ENCODE measurements at places on chromosomes 13 and 19. TPM values are rescaled to one million over a fixed set of nuclear protein-coding genes. Genes with fewer than 3 reads are reported as not detected.

GRCh38 chr13:32316501-32316900 is 1.2 kb downstream of the BRCA2 start:
- H3K4me1 ChIP-seq = no peaks in the 10 kb centered on the region
- H3K36me3 ChIP-seq = peaks cover 15% of the 10 kb centered on the region
- H3K27me3 ChIP-seq = no peaks in the 10 kb centered on the region
- H3K27ac ChIP-seq = peak overlapping the region; percentile 90

- H3K36me3 ChIP-seq = no peaks in the 10 kb centered on the region
- H3K27me3 ChIP-seq = peaks cover 11% of the 10 kb centered on the region
- DNase-seq = no peak
- peaks cover 8% of the 10 kb centered on the region for H3K4me1 ChIP-seq
Observed at GRCh38 chr19:12886651-12886968, 391 bp downstream of the KLF1 start.

- no peaks in the 10 kb centered on the region for H3K27me3 ChIP-seq
- DNase-seq = peak; percentile 78
- H3K27ac ChIP-seq = no peak overlapping the region
- no peaks in the 10 kb centered on the region for H3K4me1 ChIP-seq
- no peak overlapping the region for H3K4me3 ChIP-seq
Observed at GRCh38 chr19:52640916-52641315, 2.8 kb upstream of the ZNF83 start.

DNA sequence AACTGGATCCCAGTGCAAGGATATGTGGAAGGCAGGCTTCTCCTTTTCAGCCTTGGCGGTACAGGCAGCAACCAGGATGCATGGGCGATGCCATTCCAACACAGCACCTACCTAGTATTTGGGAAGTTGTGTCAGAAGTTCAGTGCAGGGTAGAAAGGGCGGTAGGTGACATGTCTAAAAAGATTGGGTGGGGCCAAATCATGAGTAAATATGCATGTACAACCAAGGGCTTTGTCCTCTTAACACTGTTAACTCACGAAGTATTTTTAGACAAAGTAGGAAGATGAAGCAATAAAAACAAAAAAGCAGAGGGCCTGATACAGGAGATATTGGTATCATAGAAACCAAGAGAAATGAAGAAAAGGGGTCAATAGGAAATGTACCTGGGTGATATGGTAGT is 392.1 kb downstream of the MYO16 start:
- no peak overlapping the region for H3K4me3 ChIP-seq
- H3K36me3 ChIP-seq = no peaks in the 10 kb centered on the region
- H3K27ac ChIP-seq = no peak overlapping the region
- no peak for DNase-seq
- H3K27me3 ChIP-seq = no peaks in the 10 kb centered on the region

DNA sequence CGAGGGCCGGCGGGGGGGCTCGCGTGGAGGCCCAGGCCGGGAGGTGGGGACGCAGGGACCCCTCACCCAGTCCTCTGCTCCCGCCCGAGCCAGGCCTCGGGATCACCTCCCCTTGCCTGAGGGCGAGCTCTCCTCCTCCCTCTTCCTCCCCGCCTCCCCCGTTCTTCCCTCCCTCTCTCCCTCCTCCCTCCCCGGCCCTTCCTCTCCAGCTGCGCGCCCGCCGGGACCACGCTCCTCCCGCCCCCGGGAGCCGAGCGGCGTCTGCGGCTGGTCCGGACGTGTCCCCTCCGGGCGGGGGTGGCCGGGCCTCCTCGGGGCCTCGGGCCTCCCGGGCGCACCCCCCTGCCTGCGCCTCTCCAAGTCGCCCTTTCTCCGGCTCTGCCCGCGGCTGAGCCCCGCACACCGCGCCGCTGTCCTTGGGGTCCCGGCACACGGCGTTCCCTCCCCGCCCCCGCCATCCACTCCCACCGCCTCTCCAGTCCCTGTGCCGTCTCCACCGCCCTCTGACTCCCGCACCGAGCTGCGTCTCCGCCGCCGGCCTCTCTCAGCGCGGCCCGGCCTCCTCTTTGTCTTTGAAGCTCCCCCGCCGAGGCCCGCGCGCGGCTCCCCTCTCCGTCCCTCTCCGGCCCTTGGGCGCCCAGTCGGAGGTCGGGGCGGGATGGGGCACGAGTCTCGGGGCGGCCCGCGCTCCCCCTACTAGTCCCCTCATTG is 5.7 kb downstream of the SOX1 start:
- H3K36me3 ChIP-seq = no peaks in the 10 kb centered on the region
- no peaks in the 10 kb centered on the region for H3K4me1 ChIP-seq
- no peak overlapping the region for H3K27ac ChIP-seq

Gene DLL3
- polyA plus RNA-seq = 4.7 TPM

- no peak overlapping the region for H3K4me3 ChIP-seq
- H3K36me3 ChIP-seq = no peaks in the 10 kb centered on the region
- H3K4me1 ChIP-seq = no peaks in the 10 kb centered on the region
Observed at GRCh38 chr13:36736119-36736726, 62.4 kb downstream of the SERTM1 start.

Gene ZNF534
- not detected for polyA plus RNA-seq

DNA sequence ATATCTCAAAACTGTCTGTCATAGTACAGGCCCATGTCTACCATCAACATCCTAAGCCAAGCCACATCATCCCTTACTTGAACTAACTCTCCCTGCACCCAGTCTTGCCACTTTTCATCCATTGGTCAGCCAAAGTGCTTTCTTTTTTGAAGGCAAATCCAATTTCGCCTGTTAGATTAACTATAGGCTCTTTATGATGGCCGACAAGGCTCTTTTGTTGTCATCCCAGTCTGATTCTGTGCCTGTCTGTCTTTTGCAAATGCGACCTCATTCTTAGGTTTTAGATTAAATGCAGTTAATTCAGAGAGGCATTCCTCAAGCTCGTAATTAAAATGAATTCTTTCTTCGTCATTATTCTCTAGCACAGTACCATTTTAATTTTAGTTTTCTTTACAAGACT is 148.3 kb downstream of the HS6ST3 start:
- no peaks in the 10 kb centered on the region for H3K27me3 ChIP-seq
- H3K4me3 ChIP-seq = no peak overlapping the region
- H3K4me1 ChIP-seq = no peaks in the 10 kb centered on the region
- no peak overlapping the region for H3K27ac ChIP-seq
- no peaks in the 10 kb centered on the region for H3K36me3 ChIP-seq
- DNase-seq = no peak

- no peaks in the 10 kb centered on the region for H3K36me3 ChIP-seq
- peaks cover 14% of the 10 kb centered on the region for H3K4me1 ChIP-seq
- DNase-seq = no peak
- no peaks in the 10 kb centered on the region for H3K27me3 ChIP-seq
- no peak overlapping the region for H3K4me3 ChIP-seq
Observed at GRCh38 chr13:103276775-103277498, 210.7 kb upstream of the SLC10A2 start.

Data from SK-N-SH (cell line).